ENCODE measurements at places on chromosomes 3 and 15.

- H3K27ac ChIP-seq: no peak overlapping the region
- no peaks in the 10 kb centered on the region for H3K4me1 ChIP-seq
- no peaks in the 10 kb centered on the region for H3K27me3 ChIP-seq
- H3K36me3 ChIP-seq: no peaks in the 10 kb centered on the region
Measured at GRCh38 chr15:83947156-83947555, 288.4 kb upstream of the GOLGA6L4 start.

DNA sequence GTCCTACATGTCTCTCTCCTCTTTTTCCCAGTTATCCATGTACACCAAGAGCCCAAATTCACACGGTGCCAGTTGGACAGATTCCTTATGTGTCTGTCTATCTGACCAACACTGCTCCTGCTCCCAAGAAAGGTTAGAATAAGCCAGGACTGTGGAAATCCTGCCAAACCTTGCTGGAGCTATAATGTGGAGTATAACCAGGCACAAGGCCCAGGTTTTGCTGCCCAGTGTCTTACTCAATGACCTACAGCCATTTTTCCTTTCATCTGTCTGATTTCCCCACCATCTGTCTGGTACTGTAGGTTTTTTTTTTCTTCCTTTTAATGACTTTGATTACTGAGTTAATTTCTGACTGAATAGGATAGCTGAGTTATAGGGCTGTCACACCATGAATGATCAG lies 26.5 kb upstream of the MINDY4B start:
- H3K27ac ChIP-seq: no peak overlapping the region
- no peak overlapping the region for H3K4me3 ChIP-seq
- H3K27me3 ChIP-seq: no peaks in the 10 kb centered on the region
- no peaks in the 10 kb centered on the region for H3K36me3 ChIP-seq
- H3K4me1 ChIP-seq: no peaks in the 10 kb centered on the region

DNA sequence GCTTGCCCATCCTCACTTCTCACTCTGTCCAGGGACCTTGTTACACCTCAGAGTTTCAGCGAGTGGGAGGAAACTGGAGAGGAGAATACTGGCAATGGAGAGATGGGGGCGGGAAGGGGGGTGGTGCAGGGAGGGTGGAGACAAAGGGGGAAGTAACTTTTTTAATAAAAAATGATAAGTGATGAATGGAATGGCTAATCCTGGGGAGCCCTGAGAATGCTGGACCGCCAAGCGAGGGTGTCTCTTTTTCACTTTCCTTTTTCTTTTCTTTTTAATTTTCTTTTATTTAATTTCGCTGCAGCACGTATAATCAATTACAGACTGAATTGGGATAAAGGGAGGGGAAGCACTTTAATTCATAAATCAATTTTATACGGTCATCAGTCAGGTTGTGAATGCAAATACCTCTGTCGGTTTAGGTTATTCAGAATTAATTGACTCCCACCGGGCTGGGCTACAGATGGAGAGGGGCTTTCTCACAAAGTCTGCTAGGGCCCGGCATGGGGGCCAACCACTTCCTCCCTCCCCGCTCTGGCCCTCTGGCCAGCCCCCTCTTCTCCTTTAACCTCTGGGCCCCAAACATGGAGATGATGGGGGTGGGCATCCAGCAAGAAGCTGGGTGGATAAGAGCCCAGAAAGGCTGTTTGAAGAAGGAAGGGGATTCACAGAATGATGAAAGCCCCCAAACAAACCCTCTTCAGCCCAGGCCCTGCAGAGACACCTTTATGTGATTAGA lies 106.8 kb upstream of the BOC start:
- no peaks in the 10 kb centered on the region for H3K36me3 ChIP-seq
- H3K4me1 ChIP-seq: peaks cover 20% of the 10 kb centered on the region
- no peaks in the 10 kb centered on the region for H3K27me3 ChIP-seq
- no peak overlapping the region for H3K27ac ChIP-seq
- H3K4me3 ChIP-seq: no peak overlapping the region

DNA sequence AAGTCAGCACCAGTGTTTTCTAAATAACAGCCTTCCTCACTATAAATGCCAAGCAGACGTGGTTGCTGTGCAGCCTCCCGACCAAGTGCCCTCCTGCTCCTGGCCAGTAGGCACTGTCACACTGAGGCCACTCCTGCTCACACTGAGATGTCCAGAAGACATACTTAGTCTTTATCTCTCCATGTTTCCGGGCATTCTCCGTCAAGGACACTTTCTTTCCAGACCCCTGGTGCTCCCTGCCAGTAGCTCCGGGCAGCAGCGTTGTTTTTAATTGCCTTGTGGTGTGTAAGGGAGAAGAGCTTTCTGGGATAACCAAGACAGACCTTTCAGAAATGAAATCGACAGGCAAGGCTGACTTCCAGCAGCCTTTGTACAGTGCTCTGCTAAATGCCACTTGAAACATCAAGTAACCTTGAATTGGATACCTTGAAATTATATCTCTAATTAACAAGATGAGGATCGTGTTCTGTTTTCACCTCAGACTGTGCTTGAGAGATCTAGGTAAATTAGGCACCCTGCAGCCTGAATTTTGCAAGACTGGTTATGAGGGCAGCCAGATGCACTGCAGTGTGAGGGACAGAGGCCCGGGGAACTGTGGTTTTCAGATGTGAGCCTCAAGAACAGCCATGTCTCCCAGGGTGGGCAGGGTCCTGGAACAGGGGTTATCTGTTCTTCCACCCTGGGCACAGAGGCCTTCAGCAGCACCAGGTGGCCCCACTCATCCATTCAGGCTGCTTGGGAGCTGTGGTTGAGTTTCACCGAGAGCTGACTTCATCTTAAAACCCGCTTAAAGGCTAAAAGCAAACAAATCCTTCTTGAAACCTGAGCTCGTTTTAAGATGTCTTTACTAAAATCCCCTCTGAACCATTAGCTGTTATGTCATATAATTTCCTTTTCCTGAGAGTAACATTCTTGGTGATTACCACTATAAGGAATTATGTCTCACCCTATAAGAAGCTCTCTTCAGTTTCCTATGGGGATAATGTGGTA lies 105.5 kb upstream of the IL12A start:
- no peak overlapping the region for H3K27ac ChIP-seq
- no peaks in the 10 kb centered on the region for H3K36me3 ChIP-seq
- no peaks in the 10 kb centered on the region for H3K4me1 ChIP-seq

- H3K4me3 ChIP-seq: no peak overlapping the region
- H3K27ac ChIP-seq: no peak overlapping the region
- H3K36me3 ChIP-seq: no peaks in the 10 kb centered on the region
- no peak for DNase-seq
- H3K27me3 ChIP-seq: no peaks in the 10 kb centered on the region
Measured at GRCh38 chr3:114329823-114330222, 36.0 kb downstream of the TIGIT start.

All from HepG2 (cell line).